Fibroblast of mammary gland (primary cell): ENCODE measurements at places on chromosomes 2 and 18.

DNA sequence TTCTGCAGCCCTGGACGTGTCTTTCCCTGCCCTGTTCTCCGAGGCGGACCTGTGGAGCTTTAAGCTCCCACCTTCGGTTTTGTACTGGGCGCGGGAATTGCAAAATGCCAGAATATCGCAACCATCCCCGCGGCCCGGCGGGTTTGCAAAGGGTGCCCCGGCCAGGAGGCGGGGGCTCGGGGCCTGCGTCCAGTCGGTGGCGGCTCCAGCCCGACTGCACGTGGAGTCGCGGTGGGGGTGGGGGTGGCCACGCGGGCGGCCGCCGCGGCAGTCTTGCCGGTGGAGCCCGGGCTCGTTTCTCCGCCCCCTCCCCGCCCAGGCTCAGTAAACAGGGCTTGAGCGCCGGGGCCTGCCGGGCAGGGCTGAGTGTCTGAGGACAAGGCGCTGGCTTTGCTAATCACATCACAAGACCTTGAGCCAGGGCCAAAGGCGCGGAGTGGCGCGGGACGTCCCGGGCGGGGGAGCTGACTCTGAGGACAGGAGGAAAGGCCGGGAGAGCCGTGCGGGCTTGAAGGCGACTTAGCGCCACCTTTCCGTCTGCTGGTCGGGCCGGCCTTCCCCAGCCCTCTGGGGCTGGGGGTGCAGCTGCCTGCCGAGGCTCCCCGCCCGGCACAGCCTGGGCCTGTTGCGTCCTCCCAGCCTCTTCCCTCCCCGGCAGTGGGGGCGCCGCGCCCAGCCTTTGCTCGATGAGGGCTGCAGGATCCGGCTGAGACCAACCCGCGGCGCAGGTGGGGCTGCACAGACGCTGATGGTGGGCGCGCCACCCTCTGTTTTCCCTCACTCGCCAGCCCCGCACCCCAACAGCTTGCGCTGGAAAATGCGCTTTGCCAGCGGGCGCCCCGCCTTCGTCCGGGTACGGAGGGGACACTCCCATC, 786 bp upstream of the ZFP36L2 start:
- peak; percentile 88 for DNase-seq

- no peak for DNase-seq
These were observed 17.9 kb downstream of the ZNF385B start for GRCh38 chr2:179843541-179843940.

DNA sequence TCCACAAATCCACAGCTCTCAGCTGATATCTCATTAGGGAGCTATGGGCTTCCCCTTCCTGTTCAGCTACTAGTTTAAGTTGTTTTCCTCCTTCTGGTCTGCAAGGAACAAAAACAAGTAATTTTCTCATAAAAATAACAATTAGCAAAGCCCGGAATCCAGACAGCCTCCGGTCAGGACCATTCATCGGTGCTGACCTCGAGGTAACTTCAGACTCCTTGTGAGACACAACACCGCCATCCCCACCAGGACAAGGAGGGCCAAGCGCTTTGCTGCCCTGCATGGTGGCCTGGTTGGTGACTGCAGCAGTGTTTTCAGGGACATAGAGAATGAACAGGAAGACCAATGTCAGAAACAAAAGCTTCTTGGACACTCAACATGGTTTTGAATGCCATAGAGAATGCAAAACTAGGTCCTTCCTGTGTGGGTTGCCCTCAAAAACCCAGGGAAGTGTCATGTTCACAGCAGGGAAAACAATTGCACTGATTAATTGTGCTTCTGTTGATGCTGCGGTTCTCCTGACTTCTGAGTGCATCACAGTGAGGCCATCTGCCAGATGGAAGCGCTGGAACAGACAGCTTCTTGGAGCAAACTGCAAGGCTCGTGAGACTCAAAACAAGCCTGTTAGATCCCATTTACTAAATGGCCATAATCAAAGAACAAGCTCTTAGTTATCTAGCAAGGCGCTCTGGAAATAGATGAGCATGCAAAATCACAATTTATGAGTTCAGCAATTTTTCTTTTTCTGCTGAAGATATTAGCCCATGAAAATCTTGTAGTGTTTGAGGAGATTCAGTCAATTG, 77.1 kb downstream of the HS1BP3 start:
- peak; percentile 96 for DNase-seq

DNA sequence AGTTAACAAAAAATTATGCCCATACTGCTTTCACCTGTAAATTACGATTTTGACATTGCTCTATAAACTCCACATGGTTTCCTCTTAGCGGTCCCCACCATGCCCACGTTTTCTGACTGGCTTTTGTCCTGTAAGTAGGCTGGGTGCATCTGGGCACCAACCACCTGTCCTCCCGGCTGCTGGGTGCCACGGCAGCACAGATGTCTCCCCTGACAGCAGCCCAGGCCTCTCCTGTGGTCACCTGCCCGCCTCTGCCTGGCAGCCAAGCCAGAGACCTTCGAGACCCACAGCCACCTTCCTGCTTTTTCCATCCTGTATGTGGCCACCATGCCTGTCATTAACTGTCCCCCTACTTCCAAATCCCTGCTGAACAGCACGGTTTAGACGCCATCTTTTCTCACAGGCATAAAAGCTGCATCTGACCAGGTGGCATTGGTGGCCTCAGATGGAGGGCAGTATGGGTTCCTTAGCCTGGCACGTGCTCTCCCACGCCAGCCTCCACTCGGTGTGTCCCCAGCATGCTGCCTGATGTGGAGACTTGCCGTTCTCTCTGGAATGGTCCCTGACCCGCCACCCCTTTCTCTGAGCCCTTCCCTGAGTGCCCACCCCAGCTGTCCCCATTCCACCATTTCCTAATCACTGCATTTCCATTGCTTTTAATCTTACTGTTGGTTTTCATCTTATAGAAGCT, 18.9 kb downstream of the SNORC start:
- no peak for DNase-seq
